COLO829 (cell line): ENCODE measurements at places on chromosomes 5 and 9.
A peak's percentile ranks its signal among the peaks of the same experiment; 100 is the strongest.

DNA sequence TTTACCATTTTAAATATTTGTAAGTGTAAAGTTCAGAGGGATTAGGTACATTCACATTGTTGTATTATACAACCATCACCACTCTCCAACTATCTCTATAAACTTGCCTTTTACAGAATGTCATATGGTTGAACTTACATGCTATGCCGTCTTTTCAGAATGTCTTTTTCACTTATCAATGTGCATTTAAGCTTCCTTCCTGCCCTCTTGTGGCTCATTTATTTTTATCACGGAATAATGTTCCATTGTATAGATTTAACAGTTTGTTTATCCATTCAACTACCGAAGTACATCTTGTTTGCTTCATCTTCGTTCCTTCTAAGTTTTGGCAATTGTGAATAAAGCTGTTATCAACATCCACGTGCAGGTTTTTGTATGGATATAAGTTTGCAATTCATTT, 133.3 kb upstream of the C6 start:
- DNase-seq: peak; percentile 2

DNA sequence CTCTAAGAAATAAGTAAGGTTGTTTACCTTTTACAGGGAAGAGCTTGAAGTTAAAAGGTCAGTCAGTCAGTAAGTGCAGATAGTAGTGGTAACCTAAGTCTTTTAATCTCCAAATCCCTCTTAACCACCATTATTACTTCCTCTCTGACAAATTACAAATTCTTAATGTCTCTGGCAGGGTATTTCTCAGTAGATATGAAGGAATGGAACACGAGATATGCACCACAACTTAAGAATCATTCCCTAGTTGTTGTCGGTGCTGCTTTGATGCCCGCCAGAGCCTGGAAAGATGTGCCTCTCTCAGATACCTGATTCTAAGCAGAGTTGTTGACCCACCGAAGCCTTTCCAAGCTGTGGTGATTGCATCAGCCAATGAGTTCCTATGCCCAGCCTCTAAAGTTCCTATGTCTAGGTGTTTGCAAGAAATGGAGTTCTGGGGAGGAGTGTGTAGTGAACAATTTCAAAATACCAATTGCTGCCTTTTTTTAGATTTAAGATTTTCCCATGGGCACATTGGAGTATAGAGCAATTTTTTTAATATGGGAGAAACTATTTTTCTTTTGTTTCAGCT, 78.5 kb downstream of the CD180 start:
- DNase-seq: no peak

DNA sequence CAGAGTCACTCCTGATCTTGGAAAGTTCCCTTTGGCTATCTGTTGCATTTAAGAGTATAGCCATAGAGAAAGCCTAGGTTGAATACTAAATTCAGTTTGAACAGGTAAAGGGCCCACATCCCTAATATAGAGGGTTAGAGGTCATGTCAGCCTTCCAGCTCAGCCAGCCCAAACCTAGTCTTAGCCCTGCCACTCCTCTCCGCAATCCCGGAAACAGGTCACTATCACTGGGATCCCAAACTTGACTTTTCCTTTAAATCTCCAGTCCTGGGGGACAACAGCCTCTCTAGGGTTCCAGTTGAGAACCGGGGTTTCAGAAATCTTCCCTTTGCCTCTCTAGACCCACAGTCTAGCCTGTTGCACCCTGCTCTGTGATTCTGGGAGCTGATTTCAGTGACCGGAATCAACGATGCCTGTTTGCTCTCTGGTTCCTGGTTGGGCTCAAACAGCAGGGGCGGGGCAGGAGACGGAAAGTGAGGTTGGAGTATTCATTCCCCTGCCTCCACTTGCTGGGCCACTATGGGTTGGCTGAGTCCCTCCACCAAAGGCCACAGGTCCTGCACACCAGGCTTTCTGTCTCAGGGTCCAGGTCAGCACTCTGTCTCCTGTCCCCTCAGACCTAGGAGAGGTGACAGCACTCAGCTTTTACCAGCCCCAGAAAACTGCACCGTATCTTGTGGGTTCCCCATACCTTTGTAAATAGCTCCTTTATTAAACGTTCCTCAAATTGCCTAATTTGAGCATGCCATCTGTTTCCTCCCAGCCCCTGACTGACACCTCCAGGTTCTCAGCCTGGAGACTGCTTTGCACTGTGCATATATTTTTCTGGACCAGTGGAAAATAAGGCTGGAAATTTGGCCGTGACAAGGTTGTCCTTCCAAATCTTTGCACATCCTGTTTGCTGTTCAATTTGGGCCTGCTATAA, 23.8 kb upstream of the CPEB4 start:
- DNase-seq: no peak

- DNase-seq: no peak
Observed at GRCh38 chr5:131186561-131187256, 16.0 kb downstream of the LYRM7 start.

DNA sequence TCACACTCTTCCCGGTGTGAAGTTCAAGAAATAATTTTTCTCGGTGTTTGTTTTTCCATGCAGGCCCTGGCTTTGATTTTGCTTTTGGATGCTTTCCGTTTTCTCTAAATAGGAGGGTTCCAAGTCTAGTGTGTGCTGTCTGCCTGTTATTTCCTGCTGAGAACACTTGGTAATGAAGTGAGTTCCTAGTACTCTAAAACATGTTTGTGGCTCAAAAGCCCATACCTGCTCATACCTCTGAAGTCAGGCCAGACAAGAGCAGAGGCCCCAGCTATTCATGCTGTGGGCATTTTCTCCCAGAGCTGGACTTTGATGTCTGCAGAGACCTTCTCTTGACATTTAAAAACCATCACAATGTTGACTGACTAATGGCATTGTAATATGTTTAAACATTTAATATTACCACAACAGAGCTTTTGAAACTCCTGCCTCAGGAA, 211.2 kb downstream of the GOLPH3 start:
- DNase-seq: no peak

DNA sequence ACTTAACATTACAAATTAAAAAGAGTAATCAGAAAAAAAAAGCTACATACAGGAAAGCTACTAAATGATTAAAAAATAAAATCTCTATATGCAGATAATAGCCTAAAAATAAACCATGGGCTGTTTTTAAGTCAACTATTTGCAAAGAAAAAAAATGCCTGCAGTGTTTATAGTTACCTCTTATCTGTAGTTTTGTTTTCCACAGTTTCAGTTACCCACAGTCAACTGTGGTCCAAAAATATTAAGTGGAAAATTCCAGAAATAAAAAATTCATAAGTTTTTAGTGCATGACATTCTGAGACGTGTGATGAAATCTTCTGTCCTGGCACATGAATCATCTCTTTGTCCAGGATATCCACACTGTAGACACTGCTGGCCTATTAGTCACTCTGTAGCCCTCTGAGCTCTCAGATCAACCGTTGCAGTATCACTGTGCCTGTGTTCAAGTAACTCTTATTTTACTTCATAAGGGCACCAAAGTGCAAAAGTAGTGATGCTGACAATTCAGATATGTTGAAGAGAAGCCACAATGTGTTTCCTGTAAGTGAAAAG, 59.2 kb downstream of the PRELID2 start:
- DNase-seq: peak; percentile 74

GRCh38 chr9:7241694-7242093, 483.9 kb downstream of the KDM4C start:
- DNase-seq: no peak

DNA sequence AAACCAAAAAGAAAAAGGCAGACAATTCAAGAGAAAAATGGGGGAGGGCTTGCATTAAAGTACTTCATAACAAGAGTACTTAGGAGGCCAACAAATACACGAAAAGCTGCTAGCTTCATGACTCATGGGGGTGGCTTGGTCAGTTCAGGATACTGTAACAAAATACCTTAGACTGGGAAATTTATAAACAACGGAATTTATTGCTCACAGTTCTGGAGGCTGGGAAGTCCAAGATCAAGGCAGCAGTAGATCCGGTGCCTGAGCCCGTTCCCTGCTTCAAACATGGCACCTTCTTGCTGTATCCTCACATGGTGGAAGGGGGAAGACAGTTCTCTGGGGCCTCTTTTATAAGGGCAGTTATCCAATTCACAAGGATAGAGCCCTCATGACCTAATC, 111.4 kb downstream of the C9orf50 start:
- no peak for DNase-seq

- DNase-seq: no peak
Observed at GRCh38 chr5:72744136-72744535, 72.3 kb upstream of the TNPO1 start.

- no peak for DNase-seq
Observed at GRCh38 chr9:102669220-102669619, 325.9 kb upstream of the CYLC2 start.

DNA sequence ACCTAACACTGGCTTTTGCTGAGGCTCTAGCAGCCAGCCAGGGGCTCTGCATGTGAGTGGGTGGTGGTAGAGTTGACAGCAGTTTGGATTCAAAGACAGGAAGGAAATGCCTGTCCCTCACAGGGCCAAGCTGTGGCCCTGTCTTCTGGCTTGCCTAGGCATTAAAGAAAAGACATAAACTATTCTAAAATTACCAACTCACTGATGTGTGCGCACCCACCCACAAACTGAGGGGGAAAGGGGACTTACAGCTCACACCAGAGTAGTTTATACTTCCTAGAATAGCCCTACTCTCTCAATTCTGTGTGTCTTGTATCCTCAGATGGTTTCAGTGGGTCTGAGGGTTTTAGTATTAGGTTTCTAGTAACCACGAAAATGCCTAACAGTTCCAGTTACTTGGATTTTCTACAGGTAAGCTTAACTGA, 18.3 kb upstream of the IL13 start:
- DNase-seq: no peak

GRCh38 chr9:106707291-106707690, 155.7 kb upstream of the ZNF462 start:
- no peak for DNase-seq

DNA sequence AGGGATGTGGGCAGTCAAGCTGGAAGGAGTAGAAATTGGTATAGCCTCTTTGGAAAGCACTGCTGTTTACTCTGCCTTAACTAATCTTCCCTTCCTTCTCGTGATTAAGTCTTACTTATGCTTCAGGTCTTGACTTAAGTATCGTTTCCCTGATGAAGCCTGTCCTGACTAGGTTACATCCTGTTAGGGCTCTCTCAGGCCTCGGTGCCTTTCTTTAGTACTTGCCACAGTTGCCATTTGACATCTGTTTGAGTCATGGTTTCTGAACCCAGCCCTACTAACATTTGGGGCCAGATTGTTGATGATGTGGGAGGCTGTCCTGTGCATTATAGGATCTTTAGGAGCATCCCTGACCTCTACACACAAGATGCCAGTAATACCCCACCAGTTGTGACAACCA, 94.4 kb downstream of the GAPVD1 start:
- DNase-seq: no peak

GRCh38 chr9:123362856-123363255, 6.9 kb downstream of the CRB2 start:
- DNase-seq: no peak

GRCh38 chr9:121483049-121483448, 16.6 kb downstream of the GGTA1 start:
- peak; percentile 56 for DNase-seq

- no peak for DNase-seq
Observed at GRCh38 chr9:95081998-95082397, 235.5 kb downstream of the FANCC start.

DNA sequence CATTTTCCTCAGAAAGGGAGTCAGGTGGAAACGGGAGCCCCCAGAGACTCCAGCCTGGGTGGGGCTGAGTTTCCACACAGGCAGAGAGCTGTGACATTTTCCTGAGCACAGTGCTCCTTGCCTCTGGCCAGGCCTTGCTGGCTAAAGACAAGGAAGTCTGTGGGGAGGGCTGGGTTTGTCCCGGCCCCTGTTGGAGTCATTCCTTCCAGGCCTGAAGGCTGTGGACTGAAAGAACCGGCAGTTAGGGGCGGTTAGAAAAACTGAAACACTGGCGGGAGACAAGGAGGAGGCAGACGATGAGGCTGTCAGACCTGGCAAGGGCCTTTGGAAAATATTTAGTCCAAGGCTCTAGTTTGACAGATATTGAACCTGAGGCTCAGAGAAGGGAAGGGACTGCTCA, 29.9 kb downstream of the COL15A1 start:
- DNase-seq: peak; percentile 77

GRCh38 chr5:176540956-176541337, 3.7 kb upstream of the RNF44 start:
- no peak for DNase-seq

GRCh38 chr5:19140276-19140675, 847.7 kb downstream of the CDH18 start:
- DNase-seq: no peak

DNA sequence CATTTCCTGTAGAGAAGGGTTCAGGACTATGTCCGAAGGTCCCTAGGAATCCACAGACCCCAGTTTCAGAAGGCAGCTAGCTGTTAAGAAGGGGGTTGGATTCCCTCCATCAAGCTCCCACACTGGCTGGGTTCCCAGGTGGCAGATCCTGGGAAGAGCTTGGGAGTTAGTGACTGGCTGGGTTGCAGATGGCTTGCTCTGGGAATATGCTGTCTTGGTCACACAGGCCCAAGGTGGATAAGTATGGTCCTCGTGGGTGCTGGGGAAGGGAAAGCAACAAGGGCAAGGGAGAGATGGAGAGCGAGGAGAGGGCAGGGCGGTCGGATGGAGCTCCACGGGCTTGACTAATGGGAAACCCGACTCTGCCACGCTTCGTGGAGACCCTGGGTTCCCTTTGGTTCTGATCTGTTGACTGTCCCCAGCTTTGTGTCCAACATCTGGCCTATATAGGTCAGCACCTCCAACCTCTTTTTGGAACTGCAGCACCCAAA, 17.4 kb downstream of the SH3PXD2B start:
- DNase-seq: no peak

- no peak for DNase-seq
Observed at GRCh38 chr5:148512498-148512897, 128.7 kb downstream of the FBXO38 start.

- DNase-seq: no peak
Observed at GRCh38 chr5:87127426-87127825, 140.3 kb upstream of the RASA1 start.
